ENCODE measurements at places on chromosomes 16 and 17.

- DNase-seq: no peak
Observed at GRCh38 chr16:69928856-69929400, 22.2 kb upstream of the CLEC18A start.

- no peak for DNase-seq
Observed at GRCh38 chr17:44120851-44121605, 2.4 kb downstream of the HDAC5 start.

DNA sequence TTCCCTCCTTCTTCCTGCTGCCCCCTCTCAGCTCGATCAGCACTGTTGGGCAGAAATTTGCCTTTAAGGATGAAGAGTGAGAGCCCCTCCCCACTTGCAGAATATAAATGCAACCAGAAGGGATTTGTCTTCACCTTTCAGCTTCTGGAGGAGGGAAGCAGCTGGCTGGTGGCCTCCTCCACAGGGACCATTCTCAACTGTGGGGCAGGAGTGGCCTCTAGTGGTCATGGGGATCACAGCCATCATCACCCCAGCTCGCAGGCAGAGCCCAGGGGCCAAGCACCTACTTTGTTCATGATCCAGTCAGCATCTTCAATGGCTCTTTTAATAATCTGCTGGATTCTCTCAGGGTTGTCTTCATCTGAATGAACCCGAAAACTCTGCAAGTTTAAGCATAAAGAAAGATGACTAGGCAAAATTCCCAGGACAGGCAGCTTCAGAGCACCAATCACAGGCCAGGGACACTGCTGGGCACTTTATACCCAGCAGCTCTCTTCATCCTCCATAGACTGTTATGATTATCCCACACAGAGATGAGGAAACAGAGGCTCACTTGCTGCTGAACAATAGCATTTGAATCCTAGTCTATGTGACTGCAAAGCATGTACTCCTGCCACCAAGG, 13.1 kb downstream of the LYRM9 start:
- DNase-seq: no peak

DNA sequence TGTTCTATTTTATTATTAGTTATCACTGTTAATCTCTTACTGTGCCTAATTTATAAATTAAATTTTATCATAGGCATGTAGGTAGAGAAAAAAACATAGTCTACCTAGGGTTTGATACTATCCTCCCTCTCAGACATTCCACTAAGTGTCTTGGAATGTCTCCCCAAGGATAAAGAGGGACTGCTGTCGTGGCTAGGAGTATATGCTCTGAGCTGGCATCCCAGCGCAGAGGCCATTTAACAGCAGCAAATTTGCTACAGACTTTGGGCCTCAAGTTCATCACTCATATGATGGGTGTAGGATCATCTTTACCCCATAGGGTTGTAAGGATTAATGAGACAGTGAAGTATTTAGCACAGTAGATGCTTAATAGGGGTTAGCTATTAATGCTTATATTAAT, 56.7 kb downstream of the ZFHX3 start:
- no peak for DNase-seq

DNA sequence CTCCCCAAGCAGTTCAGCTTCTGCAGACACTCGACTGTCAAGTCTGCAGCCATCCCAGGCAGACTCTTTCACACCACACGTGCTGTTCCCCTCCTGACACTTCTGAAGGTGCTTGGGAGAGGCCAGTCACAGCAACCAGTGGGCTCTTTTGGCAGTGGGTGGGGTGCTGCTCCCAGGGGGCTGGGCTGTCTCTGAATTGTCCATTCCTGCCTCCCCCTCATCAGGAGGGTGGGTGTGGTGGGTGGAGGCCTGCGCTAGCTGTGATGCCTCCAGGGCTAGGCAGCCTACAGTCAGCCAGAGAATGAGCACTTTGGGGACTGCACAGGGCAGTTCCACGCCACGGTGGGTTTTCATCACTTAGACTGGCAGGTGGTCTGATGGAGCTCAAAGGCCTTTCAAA, 10.3 kb downstream of the STARD3 start:
- no peak for DNase-seq

GRCh38 chr17:19016881-19017280, 12.3 kb upstream of the FAM83G start:
- DNase-seq: no peak

All from cerebellar nuclear complex (tissue), 1 donor.